ENCODE measurements at places on chromosomes 1 and 21.

DNA sequence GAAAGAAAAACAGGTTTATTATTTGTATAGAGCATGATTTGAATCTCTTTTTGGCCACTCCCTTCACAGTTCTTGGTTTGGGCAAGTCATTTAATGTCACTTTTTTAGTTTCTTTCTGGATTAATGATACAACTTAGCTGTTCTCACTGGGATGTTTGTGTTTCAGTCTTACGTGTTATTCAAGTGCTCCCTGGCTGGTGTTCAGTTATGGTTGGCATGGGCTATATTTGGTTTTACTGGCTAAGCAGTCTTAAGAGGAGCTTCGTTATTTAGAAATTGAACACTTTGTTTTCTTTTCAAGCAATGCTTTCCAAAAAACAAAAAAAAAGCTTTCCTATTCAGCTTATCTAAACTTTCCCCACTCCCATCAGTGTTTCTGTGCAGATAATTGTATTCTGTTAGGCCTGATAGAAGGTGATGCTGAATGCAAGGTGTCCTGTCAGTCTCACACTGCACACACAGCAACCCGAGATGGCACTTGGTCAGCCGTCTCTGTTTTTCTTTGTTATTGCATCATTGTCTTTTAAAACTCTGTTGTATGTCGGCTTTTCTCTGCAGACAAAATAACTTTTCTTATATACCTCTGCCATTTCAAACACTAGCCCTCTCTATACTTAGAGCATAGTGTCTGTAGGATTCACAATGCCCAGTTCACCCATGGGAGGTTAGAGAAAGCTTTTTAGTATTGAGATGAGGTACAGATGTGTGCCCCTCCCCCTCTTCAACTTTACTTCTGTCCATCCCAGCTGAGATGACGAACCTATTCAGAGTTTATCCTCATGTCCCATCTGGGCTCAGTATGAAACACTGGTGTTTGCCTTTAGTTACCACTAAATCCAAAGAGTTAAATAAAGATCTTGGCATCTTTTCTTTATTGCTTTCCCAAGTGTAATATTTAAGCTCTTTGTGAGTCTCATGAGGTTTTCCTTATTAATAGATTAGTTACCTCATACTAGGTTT, 80.2 kb downstream of the VPS13D start:
- DNase-seq = no peak

DNA sequence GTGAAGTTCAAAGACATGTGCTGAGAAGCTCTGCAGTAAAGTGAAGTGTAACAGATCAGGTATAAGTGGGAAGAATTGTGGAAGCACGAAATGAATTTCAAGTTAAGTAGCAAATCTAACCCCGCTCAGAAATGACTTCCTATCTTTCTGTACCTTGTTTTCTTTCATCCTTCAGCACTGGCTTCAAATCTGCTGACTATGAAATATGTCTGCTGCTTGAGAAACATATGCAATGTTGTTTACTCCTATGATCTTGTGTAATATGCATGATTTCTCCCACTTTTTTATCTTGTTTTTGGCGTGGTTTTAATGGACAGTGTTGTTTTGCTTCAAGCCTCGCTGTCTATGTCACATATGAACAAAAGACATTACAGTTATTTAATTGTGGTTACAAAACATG, 545.3 kb upstream of the NCAM2 start:
- no peak for DNase-seq

DNA sequence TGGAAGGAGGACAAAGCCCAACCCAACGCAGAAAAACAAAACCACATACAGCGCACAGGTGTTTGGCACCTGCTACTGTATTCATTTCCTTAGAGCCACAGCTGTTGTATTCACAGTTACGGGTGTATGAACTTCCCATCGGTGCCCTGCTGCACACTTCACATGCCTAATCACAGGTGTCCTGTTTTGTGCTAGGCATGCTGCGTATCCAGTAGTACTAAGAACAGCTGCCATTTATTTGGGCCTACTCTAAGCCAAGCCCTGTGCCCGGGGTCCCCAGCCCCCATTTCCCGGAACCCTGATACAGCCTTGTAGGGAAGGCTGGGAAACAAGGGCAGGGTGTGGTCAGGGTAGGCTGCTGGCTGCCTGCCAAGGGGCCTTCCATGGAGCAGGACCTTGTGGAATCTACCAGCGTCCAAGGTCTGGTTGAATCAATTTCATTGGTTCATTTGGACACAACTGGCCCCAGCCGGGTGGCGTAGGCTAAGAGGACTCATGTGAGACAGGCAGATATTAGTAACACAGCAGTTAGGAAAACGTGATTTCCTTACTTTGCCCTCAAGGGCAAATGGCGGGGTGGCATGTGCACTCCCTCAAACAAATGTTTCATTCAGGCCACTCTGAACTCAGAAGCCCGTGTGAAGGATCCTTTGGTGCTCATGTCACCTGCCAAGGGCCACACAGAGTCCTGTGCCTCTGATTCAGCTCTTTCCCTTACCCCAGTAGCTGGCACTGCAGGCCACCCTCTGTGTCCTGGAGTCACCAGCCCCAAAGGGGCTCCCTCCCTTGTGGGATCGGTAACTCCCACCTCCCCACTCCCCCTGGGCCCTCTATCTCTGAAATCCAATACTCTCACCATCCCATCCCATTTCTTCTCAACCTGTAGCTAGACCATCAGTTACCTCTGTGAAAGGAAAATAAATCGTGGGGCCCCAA, 986 bp upstream of the RNF186 start:
- no peak for DNase-seq

GRCh38 chr21:44974676-44975075, 34.8 kb downstream of the SLX9 start:
- DNase-seq = no peak

DNA sequence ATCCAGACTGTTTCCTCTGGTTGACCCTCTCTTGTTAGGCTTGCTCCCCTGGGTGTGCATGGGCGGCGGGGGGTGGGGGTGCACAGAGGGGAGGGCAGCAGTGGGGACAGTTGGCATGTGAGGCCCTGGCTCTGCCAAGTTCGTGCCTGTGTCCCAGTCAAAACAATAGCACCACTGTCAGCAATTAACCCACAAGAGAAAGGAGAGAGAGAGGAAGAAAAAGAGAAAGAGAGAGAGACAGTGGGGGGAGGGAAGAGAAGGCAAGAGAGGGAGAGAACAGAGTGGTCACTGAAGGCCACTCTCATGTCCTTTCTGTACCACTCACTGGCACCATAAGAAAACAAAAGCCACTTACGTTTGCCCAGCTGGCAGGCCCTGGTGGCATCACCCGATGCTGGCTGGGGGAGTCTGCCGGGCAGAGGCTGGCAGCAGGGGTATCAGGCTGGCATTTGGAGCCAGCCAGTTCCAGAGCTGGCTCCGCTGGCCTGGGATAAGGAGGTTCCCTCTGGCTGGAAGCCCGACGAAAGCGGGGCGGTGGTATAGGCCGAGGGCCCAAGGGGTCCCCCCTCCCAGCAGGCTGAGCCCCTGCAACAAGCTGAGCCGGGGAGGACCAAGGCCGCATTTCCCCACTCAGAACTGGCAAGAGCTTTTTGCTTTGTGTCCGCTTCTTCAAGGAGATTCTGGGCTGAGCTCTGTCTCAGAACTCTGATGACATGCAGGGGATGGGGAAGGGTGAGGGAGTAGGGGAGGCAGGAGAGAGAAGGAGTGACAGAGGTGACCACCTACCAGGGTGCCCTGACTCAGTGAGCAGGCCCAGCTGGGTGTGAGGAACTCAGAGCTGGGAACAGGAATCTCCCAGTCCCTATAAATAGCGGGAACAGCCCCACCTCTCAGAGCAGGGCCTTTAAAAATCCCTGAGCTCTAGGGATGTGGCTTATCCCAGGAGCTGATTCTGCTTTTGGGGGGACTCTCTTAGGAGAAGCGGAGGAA, 27.9 kb downstream of the PIK3C2B start:
- no peak for DNase-seq

- DNase-seq = no peak
Observed at GRCh38 chr1:172446547-172446946, 2.7 kb upstream of the PIGC start.

- DNase-seq = no peak
Observed at GRCh38 chr1:167447521-167448136, 70.7 kb downstream of the CD247 start.

- DNase-seq = no peak
Observed at GRCh38 chr1:245356891-245357585, 202.3 kb downstream of the KIF26B start.

DNA sequence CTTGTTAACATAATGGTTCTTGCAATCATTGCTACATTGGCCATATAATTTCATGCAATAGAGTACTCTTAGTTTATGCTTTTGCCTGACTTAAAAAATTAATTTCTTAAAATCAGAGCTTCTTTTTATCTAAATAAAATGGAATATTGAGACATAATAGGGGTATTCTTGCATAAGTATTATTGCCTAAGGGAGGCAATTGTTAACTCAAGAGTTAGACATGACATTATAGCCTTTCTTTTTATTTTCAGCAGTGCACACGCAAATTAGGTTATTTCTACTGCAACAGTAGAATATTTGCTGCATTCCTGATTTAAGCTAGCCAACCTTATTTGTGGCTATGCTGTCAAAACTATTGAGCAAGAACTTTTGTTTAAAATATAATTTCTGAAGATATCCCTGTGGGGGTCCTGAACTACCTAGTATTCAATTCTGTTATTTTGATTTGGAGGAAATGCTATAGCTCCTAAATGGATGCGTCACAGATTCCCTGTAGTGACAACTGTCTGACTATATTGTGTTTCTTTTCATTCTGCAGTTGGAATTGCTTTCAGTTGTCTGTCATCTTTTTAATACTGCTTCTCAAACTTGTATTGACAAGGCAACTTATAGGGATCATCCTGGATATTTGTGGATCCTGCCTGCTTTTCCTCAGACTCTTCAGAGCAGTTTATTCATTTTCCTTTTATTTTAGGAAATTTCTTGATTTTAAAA, 211.0 kb downstream of the PATJ start:
- DNase-seq = no peak

DNA sequence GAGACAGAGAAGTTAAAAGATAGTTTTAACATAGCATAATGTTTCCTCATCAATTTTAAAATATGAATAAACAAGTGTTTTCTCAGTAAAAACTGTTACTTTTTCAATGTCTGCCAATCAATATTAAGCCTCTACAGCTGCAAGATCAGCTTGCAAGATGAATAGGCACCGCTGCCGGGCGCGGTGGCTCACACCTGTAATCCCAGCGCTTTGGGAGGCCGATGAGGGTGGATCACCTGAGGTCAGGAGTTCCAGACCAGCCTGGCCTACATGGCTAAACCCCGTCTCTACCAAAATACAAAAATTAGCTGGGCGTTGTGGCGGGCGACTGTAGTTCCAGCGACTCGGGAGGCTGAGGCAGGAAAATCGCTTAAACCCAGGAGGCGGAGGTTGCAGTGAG, 54.8 kb upstream of the SH3GLB1 start:
- no peak for DNase-seq

DNA sequence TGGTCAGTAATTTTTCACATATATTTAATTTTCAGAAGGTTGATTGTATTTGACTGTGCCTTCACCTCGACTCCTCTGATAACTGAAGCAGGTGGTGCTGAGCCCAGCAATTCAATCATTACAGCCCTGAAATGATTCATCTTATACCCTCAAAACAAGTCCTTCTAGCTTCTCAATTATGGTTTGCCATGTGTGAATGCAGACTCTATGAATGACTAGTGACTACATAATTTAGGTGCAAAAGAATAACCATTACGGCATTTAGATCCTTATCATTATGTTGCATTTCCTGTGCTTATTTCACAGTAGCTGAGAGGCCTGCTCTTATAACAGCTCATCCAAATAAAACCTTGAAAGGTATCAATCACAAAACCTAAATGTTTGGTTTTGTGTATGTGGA, 54.0 kb upstream of the COL11A1 start:
- no peak for DNase-seq
